ENCODE measurements at places on chromosomes 13 and 19. TPM values are rescaled to one million over a fixed set of nuclear protein-coding genes. Genes with fewer than 3 reads are reported as not detected.

GRCh38 chr19:31937983-31938382 is 407.4 kb upstream of the ZNF507 start:
- no peak for DNase-seq

KLK13 gene
- total RNA-seq, result not detected

DNA sequence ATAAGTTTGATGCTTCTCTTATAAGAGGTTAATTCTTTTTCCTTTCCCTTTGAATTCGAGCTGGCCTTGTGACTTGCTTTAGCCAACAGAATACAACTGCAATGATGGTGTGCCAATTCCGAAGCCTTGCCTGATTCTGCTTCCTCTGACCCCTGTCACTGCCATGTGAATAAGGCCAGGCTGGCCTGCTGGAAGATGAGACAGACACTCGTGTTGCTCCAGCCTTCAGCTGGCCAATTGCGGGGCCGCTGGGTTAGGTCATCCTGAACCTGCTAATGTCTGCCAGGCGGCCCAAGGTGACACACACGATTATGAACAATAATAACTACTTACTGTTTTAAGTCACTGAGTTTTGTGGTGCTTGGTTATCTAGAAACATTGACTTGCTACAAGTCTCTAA is 352.0 kb downstream of the MYO16 start:
- DNase-seq, result no peak

- no peak for DNase-seq
Measured at GRCh38 chr13:36673838-36674326, at the start of gene SERTM1. TSS of gene SERTM1 (plus strand) at chr13:36674020. CDS start at chr13:36695079, 21,059 bp downstream.

Data from activated naive CD8-positive, alpha-beta T cell treated with anti-CD3 and anti-CD28 coated beads, Interleukin-2, amount 10 ng/mL, durations not matched to agents 7 days and 5 days (primary cell).